ENCODE measurements at places on chromosomes 5 and 9.
A peak's percentile ranks its signal among the peaks of the same experiment; 100 is the strongest.

DNA sequence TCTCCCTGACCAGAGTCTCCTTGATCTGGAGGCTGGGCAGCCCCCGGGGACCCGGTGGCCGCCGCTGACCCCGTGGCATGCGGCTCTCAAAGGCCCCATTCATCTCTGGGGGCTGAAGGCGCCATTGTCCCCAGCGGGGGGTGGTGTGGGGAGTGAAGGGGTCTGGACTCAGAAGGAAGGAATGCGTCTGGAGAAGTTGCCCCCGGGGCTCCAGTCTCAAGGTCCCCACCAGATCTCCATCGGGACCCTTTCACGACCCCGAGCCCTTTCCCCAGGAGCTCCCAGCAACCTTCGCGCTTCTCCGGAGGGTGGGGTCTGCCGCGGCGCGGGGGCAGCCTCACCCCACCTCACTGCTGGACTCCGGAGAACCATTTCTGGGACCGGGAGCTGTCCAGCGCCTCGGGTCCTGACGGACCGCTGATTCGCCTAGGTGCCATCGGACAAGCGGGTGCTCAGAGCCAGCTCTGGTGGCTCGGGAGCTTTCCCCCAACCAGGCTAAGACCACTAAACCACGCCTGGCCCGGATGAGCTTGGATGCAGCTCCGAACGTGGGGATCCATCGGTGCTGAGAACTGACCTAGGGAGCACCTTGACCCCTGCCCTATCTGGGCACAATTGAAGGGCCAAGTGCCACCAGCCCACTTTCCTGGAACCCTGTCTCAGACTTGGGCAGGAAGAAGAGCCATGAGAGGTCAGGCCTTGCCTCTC lies 5.1 kb upstream of the PCDH1 start:
- DNase-seq = peak; percentile 25

DNA sequence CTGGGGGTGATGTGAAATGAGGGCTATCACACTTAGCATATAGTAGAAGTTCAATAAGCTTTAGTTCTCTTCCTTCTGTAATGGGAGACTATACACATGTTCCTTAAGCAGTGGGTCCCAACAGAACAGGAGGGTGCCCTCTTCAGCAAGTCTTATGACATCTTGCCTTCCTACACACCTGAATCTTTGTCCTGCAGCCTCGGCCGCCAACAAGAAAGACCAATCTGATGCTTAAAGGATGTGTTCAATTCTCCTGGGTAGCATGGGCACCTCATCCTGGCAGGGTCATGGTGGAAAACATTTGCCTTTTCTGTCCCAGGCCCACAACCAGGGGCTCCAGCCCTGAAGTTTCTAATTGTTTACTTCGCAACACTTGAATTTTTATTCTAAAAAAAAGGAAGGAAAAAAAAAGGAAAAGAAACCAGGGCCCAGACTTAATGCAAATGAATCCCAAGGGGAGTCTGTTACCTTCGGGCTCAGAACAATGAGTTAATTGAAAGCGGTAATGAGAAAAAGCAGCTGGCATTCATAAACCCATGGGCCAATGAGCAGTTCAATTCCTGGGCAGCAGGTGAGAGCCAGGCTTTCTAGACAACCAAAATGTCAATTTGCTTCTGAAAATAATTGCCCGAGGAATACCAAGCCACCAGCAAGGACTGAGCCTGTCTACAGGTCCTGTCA lies 26.2 kb upstream of the SMAD5 start:
- DNase-seq = no peak

- DNase-seq = no peak
Measured at GRCh38 chr9:130204341-130204740, 32.1 kb downstream of the NCS1 start.

GRCh38 chr9:76353280-76353679 lies 40.9 kb downstream of the RFK start:
- no peak for DNase-seq

GRCh38 chr5:91955610-91956009 lies 572.5 kb upstream of the ARRDC3 start:
- DNase-seq = no peak

DNA sequence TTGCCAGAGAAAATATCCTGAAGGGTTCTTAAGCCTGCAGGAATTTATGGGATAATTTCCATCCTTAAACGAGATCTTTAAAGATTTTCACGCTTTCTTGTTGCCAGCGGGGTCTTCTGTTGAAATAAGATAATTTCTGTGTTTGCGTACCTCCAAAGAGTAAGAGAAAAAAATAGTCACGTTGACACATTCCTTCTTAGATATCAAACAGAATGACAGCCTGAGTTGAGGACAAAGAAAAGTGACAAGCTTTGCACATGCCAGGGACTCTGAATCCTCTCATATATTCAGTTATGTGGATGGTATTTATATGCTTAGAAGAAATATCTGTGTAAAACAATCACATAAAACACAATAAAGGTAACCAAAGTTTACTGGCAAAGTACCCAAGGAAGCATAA lies 21.6 kb upstream of the PAM start:
- DNase-seq = no peak

DNA sequence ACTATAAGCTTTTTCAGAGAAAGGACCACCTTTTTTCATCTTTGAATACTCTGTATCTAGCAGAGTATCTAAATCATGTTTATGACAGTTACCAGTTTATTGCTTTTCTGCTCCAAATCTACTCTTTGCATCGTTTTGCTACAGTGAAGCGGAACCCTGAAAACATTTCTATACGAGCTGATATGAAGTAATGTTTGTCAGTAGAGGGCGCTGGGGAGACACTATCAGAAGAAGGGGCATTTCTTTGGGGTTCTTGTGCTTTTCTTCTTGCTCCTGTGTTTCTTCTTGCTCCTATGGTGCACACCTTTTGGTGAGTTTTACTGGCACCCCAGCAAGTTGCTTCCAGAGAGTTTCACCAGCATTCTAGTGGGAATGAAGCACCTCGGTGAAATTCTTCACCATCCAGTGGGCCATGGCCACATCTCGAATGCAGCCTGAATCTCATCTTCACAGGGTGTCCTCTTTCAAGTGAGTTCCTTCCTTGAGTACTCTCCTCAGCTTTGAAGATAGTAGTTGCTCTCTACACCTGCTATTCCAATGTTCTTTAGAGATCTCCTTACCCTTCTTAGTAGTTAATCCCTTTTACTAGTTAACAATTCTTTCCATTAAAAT lies 98.4 kb downstream of the FGF1 start:
- DNase-seq = no peak

GRCh38 chr5:38551030-38552017 lies 5.1 kb downstream of the LIFR start:
- DNase-seq = no peak

GRCh38 chr5:141935538-141935937 lies 11.9 kb downstream of the DELE1 start:
- DNase-seq = no peak

DNA sequence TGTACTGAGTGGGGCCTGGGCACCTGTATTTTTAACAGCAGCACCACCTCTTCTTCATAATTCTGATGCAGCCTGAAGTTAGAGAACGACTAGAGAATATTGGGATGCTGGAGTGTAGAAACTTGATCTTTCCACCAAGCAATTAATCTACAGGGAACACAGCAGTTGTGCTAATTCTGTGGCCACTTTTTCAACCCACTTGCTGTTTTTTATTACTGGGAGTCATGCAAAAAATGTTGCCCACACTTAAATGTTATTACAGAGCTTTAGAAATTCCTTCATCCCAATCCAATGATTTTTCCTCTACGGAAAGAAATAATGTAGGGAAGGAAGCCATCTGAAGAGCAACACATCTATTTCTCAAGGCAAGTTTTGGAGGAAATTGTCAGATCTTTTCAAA lies 190.9 kb upstream of the TUT7 start:
- DNase-seq = no peak

GRCh38 chr5:78275998-78276543 lies 18.4 kb downstream of the AP3B1 start:
- no peak for DNase-seq

DNA sequence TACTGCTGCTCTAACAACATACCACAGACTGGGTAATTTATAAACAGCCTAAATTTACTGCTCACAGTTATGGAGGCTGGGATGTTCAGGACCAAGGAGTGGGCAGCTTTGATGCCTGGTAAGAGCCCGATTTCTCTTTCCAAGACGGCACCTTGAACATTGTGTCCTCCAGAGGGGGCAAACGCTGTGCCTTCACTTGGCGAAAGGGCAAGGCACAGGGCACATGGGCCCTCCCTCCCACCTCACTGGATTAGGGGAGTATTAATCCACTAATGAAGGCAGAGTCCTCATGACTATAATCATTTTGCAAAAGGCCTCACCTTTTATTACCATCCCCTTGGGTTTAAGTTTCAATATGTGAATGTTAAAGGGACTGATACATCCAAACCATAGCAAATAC lies 397.7 kb downstream of the TMEM38B start:
- no peak for DNase-seq

- DNase-seq = no peak
Measured at GRCh38 chr5:172645271-172646055, 4.4 kb downstream of the NEURL1B start.

GRCh38 chr5:77204967-77205366 lies 5.5 kb upstream of the PDE8B start:
- DNase-seq = no peak

DNA sequence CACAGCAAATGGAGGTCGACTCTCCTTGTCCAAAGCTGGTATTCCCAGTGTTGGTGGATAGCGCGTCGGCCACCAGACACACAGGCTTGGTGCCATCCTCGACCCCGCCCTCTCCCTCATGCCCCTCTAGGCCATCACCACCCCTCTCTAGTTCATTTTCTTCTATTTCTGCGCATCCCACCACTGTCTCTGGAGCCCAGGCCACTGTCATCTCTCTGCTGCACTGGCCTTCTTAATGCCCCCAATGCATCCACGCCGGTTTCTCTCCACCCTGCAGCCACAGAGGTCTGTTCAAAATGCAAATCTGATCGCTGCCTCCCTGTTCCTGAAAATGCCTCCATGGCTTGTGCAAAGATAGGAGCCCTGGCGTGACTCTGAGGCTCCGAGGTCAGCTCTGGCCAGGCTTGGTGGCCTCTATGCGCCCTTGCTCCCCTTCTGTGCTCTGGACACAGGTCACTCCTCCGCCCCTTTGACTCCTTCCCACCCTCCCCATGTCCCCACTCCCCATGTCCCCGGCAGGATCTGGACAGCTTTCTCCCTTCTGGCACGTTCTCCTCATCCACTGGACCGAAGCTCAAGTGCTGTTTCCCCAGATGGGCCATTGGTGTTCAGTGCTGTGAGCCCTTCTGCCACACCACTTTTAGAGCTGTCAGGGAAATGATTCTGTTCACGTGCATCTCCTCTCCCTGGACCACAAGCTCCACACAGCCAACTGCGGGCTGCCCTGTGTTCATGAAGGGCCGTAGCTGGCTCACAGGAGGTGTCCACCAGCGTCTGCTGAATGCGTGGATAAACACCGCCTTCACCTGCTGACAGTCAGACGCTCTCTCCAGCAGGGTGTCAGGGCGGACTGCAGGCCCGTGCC lies 59.5 kb upstream of the RNF130 start:
- DNase-seq = no peak

DNA sequence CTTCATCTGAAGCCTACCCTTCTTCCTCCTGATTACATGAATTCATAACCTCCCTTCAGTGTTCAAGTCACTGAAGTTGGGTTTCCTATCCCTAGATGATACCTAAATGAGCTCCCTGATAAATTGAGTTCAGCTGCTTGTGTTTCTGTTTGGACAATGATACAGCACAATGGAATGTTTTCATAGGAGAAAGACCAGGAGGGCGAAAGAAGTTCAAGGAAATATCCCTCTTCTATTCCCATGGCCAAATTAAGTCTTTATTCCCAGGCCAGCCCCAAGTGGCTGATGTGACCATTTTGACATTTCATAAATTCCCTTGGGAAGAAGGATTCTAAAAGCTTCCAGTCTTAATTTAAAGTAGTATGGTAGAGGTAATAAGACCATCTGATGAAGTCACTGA lies 555.8 kb upstream of the CLINT1 start:
- no peak for DNase-seq

- DNase-seq = no peak
Measured at GRCh38 chr9:19119246-19119645, 8.0 kb downstream of the PLIN2 start.

DNA sequence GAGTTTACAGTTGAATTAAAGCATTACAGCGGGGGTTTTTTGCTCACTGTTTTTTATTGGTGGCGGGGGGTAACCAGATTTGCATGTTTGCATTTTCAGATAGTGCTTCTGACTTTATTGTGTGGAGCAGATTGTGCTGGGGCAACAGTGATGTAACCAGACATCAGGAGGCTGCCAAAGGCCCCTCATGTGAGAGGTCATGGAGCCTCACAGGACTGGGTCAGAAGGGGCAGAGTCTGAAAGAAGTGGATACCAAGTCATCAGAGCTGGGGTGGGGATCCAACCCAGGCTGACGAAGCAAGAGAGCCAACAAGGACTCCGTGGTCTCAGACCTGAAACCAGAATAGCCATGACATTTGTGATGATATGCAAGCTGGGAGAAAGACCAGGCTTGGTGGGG lies 259.4 kb upstream of the TAS2R1 start:
- no peak for DNase-seq

DNA sequence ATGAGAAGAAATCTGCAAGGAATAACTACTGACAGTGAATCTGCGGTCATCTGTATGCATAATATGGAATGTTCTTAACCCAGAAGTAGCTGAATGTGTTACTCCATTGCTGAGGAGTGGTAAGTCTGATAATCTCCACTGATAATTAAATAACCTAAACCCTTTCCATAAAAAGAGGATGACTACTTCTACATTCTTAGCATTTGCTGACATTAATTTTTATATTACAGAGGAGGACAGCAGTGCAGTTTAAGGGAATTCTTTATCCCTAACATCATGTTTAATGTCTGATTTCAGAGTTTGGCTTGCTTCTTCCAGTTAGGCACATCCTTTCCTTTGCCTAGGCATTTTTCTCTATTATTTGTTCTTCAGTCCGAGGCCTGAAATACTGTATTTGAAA lies 52.2 kb downstream of the CDC42SE2 start:
- DNase-seq = no peak

DNA sequence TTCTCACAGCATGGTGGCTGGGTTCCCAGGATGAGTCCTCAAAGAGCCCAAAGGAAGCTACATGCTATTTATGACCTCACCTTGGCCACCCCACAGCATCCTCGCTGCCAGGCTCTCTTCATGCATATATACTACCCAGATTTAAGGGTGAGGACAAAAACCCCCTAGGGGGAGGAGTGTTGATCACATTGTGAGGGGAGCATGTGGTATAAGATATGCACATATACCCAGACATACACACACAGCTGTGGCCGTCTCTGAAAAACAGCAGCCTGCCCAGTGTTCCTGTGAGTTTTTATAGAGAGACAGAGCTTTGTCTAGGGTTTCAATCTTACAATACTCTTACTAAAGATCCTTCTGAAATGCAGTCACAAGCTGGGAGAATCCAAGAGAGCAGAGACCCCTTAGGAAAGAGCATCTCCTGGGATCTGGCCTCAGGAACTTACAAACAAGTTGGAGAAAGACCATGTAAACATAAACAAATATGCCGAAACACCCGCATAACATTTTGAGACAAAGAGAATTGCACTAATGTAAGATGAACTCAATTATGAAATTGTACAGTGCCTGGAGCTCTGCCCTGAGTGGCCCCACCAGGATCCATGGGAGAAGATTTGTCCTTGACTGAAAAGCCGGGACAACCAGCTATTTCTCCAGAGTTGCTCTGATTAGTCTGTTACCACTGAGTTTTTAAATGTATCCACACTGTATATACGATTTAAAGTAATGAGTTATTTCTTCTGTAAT lies 146.4 kb downstream of the GADD45G start:
- no peak for DNase-seq

GRCh38 chr5:129972465-129973141 lies 68.3 kb downstream of the CHSY3 start:
- no peak for DNase-seq

Measured in muscle of arm (tissue), 14 donors.